Stimulated activated memory B cell treated with anti-CD40 and anti-IgM and Interleukin-4, amounts not matched to agents 10 μg/mL and 1 μg/mL and 100 μg/mL, for 72 hours (primary cell): ENCODE measurements at places on chromosomes 1 and 21.

GRCh38 chr1:234208351-234208750, 164.9 kb upstream of the COA6 start:
- no peak for ATAC-seq

DNA sequence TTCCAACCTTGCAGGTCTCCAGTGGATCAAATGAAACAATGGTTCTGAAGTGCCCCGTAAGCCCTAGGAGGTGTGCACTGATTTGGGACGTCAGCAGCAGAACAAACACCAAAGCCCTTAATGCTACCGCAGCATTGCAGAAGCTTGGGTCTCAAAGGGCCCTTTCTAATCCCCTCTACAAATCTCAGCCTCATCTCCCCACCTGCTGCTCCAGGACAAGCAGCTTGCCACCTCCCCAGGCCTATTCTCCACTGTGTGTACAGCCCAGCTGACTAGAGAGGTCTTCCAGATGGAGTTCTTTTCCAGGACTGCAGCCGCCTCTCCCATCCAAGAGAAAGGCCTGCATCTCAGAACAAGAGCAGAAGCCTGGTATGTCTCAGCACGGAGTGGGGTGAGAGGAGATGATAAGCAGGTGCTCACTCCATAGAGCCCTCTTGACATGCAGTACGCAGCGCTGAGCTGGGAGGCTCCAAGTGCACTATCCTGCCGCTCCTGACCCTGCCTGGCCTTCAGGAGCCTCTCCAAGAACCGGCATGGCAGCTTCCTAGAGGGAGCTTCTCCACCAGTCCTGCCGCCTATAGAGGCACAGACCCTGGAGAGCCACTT, 46.3 kb downstream of the MRPL37 start:
- ATAC-seq, result no peak

DNA sequence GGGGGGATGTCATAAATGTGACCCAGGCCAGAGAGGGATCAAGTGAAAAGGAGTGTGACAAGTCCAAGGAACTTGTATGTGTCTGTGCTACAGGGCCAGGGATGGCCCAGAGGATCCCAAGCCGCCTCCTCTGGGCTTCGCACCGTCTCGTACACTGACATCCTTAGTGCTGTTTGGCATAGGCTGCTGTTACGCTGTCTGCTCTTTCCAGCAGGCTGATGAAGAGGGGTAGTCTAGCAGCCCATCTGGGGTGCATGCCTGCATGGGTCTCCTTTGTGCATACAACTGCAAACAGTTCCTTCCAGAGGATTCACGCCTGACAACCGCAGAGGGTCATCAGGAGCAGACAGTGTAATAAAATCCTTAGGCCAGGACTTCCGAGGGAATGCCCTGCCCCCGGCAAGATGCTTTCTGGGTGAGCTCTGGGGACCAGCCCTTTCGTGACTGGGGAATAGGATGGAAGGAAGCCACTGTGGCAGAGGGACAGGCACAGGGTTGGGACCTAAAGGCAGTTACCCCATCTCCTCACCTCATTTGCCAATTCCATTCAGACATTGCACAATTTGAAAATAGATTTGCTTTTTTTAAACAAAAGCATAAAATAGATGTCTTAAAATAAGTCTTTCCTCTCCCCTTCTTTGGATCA, 6.3 kb upstream of the GOLT1A start:
- ATAC-seq, result no peak

- ATAC-seq, result no peak
Measured at GRCh38 chr1:42089246-42089645, 64.0 kb upstream of the GUCA2B start.

- ATAC-seq, result no peak
Measured at GRCh38 chr1:40638097-40639036, 27.1 kb downstream of the RIMS3 start.

DNA sequence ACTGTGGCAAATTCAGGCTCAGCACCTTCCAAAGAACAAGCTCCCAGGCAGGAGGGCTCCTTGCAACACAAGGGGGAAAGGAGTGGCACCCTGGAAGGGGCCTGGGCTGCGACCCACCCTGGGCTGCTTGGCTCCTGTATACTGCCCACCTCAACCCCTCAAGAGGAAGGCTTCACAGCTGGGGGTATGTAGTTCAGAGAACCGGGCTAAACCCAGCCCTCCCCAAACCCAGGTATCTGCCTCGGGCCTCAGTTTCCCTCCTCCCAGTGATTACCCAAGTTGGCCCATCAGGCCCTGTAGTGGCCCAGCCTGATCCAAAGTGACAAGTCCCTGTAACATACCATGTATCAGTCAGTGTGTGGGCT, 7.5 kb downstream of the TENT5B start:
- no peak for ATAC-seq

DNA sequence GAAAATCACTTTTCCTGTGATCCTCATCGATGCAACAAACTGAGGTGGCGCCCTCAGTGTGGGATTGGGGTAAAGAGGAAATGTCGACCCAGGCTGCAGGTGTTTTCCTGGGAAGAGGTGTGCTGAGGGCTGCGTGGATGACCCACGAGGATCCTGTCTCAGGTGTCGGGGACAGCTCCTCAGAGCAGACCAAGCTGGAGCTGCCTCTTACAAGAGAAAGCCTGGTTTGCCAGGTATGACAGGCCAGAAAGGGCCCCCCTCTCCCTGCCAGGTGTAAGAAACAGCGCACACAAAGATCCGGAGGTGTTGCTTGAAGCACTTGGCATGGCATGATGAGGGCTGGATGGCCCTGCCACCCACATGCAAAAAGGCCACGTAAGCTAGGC, 12.6 kb downstream of the FHAD1 start:
- no peak for ATAC-seq

- no peak for ATAC-seq
Measured at GRCh38 chr1:180617774-180618395, 13.9 kb upstream of the XPR1 start.

GRCh38 chr1:147515045-147515869, 26.0 kb upstream of the BCL9 start:
- no peak for ATAC-seq

DNA sequence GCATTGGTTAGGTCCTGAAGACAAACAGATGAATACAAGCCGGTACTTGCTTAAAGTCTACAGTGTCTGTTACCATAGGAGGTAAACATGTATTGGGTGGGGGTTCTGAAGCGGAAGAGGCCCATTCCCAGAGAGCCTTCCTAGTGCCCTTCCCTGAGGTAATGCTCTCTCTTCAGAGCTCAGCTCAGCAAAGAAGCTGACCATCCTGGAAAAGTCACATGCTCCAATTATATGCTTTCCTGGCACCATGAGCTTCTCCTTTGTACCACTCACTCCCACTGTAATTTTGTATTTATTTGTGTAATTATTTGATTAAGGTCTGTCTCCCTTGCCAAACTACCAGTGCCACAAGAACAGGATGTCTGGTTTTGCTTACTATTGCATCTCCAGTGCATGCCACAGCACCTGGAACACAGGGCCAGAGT, 42.0 kb downstream of the RAB3B start:
- no peak for ATAC-seq

DNA sequence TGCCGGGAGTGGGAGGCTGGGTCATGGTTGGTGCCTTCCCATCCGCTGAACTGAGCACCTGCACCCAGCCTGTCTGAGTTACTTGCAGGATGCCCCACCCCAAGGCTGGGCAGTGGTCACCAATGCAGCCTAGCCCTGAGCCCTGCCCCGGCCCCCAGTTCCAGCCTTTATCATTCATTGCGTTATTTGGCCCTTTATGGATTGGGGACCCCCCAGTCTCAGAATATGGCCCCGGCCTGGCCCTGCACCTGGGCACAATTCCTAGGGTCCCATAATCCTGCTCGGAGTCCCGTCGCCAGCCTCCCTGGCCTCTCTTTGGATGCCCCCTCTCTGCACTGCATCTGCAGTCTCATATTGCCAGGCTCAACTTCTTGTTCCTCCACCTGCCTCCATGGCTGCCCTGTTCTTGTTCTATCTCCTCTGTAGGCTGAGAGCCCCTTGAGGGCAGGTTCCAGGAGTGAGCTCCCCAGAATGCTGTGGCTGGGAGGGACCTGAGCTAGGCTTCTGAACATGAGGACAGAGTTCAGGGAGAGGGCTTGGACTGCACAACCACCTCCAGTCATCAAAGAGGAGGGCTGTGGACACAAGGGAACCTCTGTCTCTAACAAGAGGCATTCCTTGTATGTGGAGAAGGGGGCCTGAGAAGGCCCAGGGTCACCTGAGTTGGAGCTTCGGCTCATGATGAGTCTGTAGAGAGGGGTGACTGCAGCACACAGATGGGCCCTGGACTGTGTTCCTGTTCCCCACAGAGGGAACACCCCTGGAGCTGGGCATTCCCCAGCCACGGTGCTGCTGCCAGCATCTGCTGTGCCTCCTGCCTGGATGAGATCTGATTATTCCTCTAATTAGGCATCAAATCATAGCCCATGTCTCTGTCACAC, 1.1 kb upstream of the KNCN start:
- ATAC-seq, result no peak

- ATAC-seq, result no peak
Measured at GRCh38 chr1:64161357-64161941, 42.0 kb upstream of the UBE2U start.

- no peak for ATAC-seq
Measured at GRCh38 chr1:96558635-96559034, 162.9 kb upstream of the PTBP2 start.

DNA sequence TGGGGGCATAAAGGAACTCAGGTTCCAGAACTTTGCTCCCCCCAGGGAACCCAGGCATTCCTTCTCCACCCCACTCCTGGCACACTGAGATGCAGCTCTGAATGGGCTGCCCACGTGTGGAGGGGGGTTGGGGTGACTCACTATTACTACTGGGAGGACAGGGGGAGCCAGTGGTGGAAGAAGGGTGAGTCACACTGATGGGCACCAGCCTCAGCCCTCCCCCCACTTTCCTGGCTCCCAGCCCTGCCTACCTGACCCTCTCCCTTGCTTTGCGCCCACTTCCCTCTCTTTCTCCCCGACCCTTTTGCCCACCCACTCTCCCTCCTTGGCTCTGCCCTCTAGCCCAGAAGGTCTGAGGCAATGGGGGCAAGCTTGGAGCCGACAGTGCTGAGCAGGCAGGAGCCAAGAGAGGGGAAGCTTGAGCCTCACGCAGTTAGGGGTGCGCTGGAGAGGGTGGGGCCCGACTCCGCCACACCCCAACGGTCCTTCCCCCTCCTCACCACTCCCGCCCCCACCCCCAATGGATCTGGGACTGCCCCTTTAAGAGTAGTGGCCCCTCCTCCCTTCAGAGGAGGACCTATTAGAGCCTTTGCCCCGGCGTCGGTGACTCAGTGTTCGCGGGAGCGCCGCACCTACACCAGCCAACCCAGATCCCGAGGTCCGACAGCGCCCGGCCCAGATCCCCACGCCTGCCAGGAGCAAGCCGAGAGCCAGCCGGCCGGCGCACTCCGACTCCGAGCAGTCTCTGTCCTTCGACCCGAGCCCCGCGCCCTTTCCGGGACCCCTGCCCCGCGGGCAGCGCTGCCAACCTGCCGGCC, at the start of gene LMNA:
Gene LMNA, plus strand, starts transcription at position 611 of the 818 bp plus-strand sequence. CDS start 208 bp downstream, outside the sequence.
- ATAC-seq, result peak; percentile 90

DNA sequence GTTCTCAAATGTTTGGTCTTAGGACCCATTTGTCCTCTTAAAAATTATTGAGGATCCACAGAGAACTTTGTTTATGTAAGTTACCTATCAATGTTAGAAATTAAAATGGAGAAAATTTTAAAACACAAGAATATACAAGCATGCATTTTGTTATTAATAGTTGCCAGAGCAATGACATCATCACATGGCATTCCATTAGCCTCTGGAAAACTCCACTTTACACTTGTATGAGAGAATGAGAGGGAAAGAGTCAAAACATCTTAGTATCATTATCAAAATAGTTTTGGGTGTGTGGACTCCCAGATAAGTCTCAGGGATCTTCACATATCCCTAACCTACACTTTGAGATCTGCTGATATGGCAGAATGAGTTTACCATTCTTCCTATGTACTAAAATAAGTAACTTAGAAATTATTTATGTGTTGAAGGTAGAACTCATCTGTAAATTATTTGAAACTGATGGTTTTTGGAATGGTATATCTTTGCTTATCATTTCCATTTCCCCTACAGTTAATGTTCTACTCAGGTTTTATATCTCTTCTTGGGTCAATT, 48.8 kb downstream of the RNF220 start:
- ATAC-seq, result no peak

- no peak for ATAC-seq
Measured at GRCh38 chr1:193944454-193944853, 758.0 kb upstream of the B3GALT2 start.

GRCh38 chr1:39690794-39691382, 345 bp downstream of the HPCAL4 start:
- ATAC-seq, result no peak

DNA sequence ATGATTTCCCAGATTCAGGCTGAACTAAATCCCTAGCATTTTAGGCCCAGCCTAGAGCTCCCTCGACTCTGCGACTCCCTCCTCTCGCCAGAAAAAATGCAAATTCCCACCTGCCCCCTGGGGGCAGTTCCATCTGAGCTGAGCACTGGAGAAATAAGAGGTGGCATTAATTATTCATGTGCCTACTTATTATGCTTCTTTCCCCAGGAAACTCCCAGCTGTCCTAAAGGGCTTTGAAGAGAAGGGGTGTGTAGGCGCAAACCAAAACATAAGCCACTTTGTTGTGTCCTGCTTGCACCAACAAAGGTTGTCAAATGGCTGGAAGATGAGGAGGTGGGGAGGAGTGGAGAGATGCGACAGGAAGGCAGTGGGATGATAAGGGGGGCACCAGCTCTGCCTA, 41.4 kb upstream of the GOLT1A start:
- no peak for ATAC-seq

DNA sequence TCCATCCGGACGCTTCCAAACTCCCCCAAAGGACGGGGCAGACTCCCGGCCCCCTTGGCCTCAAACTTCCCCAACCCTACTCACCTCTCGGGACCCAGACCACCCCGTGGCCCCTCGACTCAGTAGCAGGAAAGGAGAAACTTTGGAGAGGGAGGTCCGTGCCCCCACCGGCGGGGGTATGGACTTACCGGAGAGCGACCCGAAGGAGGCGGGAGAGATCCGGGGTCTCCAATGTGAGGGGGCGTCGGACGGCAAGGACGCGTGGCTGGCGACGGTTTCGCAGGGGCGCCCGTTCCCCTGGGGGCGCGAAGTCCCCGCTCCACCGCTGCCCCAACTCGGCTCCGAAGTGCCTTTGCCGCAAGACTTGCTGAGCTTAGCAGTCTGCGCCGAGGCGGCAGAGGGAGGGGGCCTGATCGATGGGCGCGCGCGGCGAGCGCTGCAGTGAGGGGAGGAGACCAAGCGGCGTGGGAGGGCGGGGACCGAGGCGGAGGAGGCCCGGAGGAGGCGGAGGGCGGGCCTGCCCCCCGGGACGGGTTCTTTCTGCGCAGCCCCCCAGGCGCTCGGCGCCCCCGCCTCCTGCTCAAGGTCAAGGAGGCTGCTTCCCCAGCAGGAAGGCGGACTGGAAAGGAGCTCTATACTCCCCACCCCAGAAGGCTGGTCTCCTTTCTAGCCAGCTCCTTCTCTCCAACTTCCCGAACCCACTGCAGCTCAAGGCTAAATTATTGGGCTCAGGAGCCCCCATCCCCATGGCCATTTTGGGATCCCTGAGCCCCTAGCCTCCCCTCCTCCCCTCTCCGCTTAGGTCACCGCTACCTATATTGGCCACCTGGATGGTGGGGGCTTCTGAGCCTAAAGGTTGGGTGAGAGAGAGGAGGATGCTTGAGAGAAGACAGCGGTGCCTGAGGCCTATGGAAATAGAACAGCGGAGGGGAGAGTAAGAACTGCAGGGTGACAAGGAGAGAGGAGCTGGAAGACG, at the start of gene SYT2:
Gene SYT2, minus strand, starts transcription at position 385 of the 976 bp plus-strand sequence. CDS start 104,682 bp downstream, outside the sequence.
- peak; percentile 14 for ATAC-seq

- ATAC-seq, result no peak
Measured at GRCh38 chr1:53835491-53835890, 2.6 kb downstream of the NDC1 start.

GRCh38 chr1:165218731-165219130, 137.8 kb downstream of the LMX1A start:
- no peak for ATAC-seq
